ENCODE measurements at places on chromosomes 1 and 21.

- no peak for DNase-seq
Measured at GRCh38 chr1:16082283-16083038, 9.0 kb upstream of the FAM131C start.

GRCh38 chr1:162151900-162152829, 82.7 kb downstream of the NOS1AP start:
- no peak for DNase-seq

GRCh38 chr1:245008761-245009160, 144.4 kb upstream of the HNRNPU start:
- DNase-seq: no peak

GRCh38 chr1:110424699-110425611, 17.5 kb upstream of the LAMTOR5 start:
- no peak for DNase-seq

DNA sequence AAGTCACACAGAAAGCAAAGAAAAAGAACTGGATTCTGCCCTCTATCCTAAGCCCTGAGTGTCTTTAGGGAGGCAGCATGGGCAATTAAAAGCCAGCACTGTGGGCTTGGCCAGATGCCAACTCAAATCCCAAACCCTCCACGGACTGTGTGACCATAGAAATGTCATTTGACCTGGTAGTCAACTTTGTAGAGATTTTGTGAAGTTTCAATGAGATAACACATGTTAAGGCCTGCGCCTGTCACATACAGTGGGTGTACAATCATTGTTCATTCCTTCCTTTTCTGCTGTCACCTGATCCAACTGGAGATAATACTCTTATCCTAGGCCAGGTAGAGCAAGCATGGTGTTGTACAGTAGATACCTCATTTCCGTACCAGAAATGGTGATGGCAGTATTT, 54.2 kb downstream of the TMEM53 start:
- no peak for DNase-seq

DNA sequence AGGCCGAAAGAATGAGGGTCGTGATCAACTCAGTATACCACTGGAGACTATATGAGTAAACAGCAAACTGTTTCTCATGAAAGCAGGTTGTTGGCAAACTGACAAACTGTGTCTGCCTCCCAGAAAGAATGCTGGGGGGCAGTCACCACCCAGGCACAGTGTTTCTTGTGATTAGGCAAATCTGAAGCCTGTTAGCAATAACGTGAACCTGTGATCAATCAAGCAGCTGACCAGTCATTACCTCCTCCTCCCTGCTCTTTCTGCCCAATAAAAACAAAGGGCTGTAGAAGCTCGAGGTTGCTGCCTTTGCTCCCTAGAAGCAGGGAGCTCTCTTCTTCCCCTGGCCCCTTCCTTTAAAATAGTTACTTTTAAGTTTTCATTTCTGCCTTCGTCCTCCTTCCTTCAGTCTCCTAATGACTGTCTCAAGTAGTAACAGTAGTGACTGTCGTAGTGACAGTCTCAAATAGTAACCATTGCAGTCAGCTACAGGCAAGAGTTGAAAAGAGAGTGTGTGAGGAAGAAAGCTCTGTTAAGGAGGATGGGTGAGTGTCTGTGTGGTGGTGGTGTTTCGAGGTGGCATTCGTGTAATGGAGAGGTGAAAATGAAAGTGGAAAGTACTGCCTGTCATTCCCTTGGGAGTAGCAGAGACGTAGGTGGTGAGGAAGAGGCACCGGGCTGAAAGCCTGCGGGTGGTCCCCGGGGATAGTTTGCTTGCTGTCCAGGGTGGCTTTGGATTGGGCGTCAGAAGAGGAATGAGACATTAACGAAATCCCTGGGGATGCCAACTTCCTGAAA, 14.5 kb downstream of the HHAT start:
- DNase-seq: no peak

DNA sequence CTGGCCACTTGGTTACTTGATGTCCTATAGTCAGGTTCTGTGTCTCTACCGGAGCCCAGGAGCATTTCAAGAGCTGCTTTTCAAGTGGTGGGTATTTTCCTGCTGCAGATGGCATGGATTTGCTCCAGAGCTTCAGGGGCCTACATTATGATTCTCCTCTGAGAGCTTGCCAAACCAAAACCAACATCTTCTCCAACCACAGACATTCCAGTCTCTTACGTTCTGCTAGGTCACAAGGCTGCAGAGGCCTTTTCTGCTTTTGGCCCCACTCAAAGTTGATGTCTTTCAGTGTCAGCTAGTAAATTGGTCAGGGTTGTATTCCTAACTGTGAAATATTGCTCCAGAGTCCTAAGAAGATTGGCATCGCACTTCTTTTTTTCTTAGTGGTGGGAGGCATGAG, 14.7 kb upstream of the AQP10 start:
- no peak for DNase-seq

- no peak for DNase-seq
Measured at GRCh38 chr21:32256873-32257620, 21.8 kb downstream of the MIS18A start.

DNA sequence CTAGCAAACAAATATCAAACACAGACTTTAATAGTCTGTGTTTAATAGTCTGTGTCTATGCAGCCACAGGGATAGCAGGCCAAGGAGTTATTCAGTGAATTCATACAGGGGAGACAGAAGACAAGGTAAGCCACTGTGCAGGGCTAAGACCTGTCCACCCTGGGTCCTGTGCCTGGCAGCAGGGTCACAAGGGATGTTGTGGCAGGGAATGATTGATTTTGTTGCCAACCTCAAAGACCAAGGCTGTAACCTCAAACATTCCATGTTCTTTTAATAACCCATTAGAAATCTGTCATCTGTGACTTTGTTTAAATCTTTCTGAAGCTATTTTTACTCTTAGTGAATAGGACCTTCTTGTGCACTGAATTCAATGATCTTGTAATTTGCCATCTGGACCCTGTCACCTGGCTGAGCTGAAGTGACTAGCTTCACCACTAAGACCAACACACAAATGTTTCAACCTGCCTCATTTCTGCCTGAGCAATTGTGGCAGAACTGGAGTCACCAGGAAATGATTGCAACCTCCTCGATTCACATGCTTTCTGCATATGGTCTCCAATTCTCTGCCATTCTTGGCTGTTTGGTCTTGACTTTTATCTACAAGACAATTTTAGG, 154.2 kb downstream of the ASTN1 start:
- no peak for DNase-seq
